ENCODE measurements at places on chromosomes 3 and 15. TPM values are rescaled to one million over a fixed set of nuclear protein-coding genes. Genes with fewer than 3 reads are reported as not detected.

DNA sequence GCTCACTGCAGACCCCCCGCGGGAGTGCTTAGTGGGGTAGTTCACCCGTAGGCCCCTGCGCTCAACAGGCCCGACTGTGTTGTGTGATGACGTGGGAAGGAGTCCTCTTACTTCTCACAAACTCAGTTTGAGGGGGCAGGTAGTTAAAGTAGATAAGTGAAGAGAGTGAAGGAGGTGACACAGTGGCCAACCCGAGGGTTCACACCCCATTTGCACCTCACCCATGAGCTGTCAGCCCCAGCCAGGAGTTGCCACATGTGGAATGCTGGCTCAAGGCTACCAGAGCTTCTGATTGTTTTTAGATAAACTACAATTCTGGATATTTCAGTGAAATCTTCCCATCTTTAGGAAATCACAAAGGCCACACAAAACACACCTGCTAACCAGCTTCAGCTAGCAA lies 64.1 kb upstream of the ABHD17C start:
- no peak for DNase-seq

DNA sequence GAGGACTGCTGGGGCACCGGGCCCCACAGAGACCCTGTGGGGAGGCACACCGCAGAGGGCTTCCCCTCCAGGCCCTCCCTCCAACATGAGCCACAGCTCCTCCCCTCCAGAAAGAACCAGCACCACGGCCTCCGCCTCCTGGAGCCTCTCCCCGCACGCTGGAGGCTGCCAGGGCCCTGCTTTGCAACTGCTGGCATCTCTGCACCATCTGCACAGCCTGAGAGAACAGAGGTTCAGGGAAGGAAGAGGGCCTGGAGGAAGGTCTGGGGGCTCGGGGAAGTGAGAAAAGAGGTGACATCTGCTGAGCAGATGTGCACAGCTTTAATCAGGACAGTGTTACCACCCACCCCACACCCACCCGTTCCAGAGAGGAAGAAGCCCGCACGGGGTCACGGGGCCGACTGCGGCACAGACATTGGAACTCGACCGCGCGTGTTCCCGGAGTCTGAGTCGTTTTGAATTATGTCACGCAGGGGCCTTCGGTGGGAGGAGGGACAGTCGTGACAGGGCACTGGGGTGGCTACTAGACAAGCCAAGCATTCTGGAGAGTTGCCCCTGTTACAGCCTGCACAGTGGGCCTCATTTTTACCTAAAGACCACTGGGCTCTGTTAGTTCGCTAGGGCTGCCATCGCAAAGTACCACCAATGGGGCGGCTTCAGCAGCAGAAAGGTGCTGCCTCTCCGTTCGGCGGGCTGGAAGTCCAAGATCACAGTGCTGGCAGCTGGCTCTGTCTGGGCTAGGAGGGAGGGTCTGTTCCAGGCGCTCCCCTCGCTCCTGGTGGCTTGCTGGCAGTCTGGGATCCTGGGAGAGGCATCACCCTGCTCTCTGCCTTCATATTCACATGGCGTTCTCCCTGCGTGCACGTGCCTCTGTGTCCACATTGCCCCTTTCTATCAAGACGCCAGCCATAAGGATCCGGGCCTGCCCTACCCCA lies 194.8 kb downstream of the XXYLT1 start:
- no peak for DNase-seq

- no peak for DNase-seq
Observed at GRCh38 chr3:15266510-15267376, 60.7 kb downstream of the CAPN7 start.

DNA sequence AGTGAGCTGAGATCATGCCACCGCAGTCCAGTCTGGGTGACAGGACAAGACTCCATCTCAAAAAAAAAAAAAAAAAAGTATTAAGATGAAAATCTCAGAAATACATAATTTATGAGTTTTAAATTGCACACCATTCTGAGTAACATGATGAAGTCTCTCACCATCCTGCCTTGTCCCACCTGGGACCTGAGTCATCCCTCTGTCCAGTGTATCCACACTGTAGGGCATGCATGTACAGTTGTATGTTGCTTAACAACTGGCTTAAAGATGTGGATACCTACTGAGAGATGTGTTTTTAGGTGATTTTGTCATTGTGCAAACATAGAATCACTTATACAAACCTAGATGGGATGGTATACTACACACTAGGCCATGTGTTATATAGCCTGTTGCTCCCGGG lies 17.1 kb downstream of the ASB14 start:
- no peak for DNase-seq

DNA sequence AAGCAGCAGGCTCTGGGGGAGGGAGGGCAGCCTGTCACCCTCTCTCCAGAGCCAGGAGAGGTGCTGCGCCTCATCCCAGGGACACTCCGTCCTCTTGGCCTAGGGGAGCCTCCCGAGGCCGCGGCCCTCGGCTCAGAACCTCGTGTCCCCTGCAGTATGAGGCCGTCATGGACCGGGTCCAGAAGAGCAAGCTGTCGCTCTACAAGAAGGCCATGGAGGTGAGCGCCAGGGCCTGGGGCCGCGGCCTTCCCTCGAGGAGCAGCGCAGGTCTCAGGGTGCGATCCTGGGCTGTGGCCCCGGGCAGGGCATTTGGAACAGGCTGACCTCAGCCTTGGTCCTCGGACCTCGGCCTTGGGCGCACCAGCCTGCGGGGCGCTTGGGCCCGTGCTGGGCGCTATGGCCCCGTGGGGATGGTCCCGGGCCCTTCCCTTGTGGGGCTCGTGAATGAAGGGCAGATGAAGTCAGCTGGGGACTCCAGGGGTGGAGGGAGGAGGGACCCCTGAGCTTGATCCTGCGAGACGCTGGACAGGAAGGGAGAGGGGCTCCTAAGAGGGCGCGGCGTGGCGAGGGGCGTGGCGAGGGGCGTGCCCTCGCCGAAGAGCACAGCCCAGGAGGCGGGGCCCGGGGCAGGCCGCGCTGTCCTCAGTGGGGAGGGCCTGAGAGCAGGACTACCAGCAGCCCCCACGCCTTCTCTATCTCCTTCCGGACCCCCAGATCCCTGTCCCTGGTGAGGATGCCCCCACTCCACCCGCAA lies 32.9 kb downstream of the PSTPIP1 start:
- DNase-seq = no peak

DNA sequence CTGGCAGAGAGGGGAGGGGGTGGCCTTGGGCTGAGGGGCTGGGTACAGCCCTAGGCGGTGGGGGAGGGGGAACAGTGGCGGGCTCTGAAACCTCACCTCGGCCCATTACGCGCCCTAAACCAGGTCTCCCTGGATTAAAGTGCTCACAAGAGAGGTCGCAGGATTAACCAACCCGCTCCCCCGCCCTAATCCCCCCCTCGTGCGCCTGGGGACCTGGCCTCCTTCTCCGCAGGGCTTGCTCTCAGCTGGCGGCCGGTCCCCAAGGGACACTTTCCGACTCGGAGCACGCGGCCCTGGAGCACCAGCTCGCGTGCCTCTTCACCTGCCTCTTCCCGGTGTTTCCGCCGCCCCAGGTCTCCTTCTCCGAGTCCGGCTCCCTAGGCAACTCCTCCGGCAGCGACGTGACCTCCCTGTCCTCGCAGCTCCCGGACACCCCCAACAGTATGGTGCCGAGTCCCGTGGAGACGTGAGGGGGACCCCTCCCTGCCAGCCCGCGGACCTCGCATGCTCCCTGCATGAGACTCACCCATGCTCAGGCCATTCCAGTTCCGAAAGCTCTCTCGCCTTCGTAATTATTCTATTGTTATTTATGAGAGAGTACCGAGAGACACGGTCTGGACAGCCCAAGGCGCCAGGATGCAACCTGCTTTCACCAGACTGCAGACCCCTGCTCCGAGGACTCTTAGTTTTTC lies 4.9 kb downstream of the ISL2 start:
- no peak for DNase-seq

The PRSS50 gene
- 2.4 TPM for polyA plus RNA-seq

The ZNF662 gene
- polyA plus RNA-seq = 23.4 TPM

The GOLGA8G gene
- polyA plus RNA-seq = not detected

The GOLGA6L10 gene
- polyA plus RNA-seq = 3.5 TPM
